ENCODE measurements at places on chromosomes 3 and 15. TPM values are rescaled to one million over a fixed set of nuclear protein-coding genes. Genes with fewer than 3 reads are reported as not detected.

DUOXA1 gene
- not detected for total RNA-seq

GCSAM gene
- total RNA-seq = not detected

TMEM62 gene
- total RNA-seq = 7.5 TPM

RPL39L gene
- 11.7 TPM for total RNA-seq

FAM81A gene
- 0.97 TPM for total RNA-seq

IGF1R gene
- total RNA-seq = 17.7 TPM

FGF7 gene
- total RNA-seq = 3.2 TPM

KCNMB2 gene
- not detected for total RNA-seq

PTPRG gene
- total RNA-seq = 74.4 TPM

DCBLD2 gene
- total RNA-seq = 123 TPM

GOLGA6B gene
- not detected for total RNA-seq

PLSCR2 gene
- not detected for total RNA-seq

COX5A gene
- total RNA-seq = 105 TPM

PODXL2 gene
- 8.3 TPM for total RNA-seq

ELP6 gene
- 32.6 TPM for total RNA-seq

ACTRT3 gene
- total RNA-seq = 2.1 TPM

SOX14 gene
- total RNA-seq = not detected

VWA5B2 gene
- not detected for total RNA-seq

TRH gene
- total RNA-seq = not detected

CELF6 gene
- not detected for total RNA-seq

UACA gene
- 44.0 TPM for total RNA-seq

SH3GL3 gene
- not detected for total RNA-seq

DNAH1 gene
- 2.9 TPM for total RNA-seq

WDR49 gene
- not detected for total RNA-seq

FGF12 gene
- not detected for total RNA-seq

SMCO1 gene
- total RNA-seq = not detected
